ENCODE measurements at places on chromosomes 7 and 10. TPM values are rescaled to one million over a fixed set of nuclear protein-coding genes. Genes with fewer than 3 reads are reported as not detected.
A peak's percentile ranks its signal among the peaks of the same experiment; 100 is the strongest.

BRAF gene
- total RNA-seq, result 6.7 TPM

- H3K36me3 ChIP-seq, result no peaks in the 10 kb centered on the region
- no peaks in the 10 kb centered on the region for H3K27me3 ChIP-seq
- DNase-seq, result no peak
- no peak overlapping the region for H3K4me3 ChIP-seq
- no peaks in the 10 kb centered on the region for H3K4me1 ChIP-seq
These were observed 188.9 kb downstream of the GRID1 start for GRCh38 chr10:86177537-86178155.

- H3K27me3 ChIP-seq, result no peaks in the 10 kb centered on the region
- H3K27ac ChIP-seq, result no peak overlapping the region
- no peak for DNase-seq
These were observed 80.0 kb downstream of the MLLT10 start for GRCh38 chr10:21614000-21614399.

GRCh38 chr7:117605712-117606111, 125.9 kb downstream of the CFTR start:
- no peaks in the 10 kb centered on the region for H3K4me1 ChIP-seq
- no peak for DNase-seq
- H3K4me3 ChIP-seq, result no peak overlapping the region

- peak; percentile 76 for DNase-seq
- H3K4me1 ChIP-seq, result peaks cover 38% of the 10 kb centered on the region
- H3K4me3 ChIP-seq, result no peak overlapping the region
- no peaks in the 10 kb centered on the region for H3K36me3 ChIP-seq
- H3K27me3 ChIP-seq, result no peaks in the 10 kb centered on the region
These were observed 67.6 kb upstream of the CAV2 start for GRCh38 chr7:116431787-116432526.
